ENCODE measurements at places on chromosomes 2 and 18.

- no peak for DNase-seq
Measured at GRCh38 chr2:218516614-218517013, 51.5 kb downstream of the USP37 start.

GRCh38 chr2:150138587-150138986 is 348.9 kb downstream of the RND3 start:
- DNase-seq = no peak

- no peak for DNase-seq
Measured at GRCh38 chr2:42877936-42878335, 85.6 kb upstream of the HAAO start.

DNA sequence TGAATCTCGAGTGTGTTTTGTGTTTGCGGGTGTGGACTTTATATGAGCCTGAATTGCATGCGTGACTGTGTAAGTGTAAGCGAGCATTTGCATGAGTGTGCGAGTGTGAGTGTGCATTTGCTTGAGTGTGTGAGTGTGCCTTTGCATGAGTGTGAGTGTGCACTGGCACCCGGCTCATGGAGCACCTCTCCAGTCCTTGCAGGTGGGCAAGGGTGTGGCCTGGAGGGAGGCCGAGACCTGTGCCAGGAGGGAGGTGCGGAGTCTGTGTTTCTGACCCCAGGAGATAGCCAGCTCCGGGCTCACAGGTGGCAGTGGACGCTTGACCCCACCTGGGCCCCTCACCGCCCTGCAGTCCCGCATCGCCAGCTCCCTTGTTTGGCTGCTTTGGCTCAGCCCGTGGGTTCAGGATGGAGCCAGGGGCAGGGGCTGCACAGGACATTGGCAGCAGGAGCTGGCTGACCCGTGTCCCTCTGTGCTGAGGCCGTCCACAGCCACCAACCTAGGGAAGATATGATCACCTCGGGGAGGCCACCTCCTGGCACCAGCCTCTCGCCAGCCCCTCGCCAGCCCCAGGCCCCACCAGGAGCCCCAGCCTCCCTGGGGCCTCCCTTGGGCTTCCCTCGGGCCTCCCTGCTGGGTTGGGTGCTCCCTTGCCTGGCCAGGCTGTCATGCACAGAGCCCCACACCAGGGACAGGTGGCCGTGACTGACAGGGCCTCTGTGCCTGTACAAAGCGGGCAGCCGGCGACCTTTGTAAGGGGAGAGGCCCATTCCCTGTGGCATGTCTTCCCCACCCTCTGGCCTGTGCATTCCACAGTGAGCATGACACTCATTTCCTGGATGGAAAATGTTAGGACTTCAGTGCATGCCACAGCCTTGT is 81.6 kb downstream of the PTGR3 start:
- no peak for DNase-seq

DNA sequence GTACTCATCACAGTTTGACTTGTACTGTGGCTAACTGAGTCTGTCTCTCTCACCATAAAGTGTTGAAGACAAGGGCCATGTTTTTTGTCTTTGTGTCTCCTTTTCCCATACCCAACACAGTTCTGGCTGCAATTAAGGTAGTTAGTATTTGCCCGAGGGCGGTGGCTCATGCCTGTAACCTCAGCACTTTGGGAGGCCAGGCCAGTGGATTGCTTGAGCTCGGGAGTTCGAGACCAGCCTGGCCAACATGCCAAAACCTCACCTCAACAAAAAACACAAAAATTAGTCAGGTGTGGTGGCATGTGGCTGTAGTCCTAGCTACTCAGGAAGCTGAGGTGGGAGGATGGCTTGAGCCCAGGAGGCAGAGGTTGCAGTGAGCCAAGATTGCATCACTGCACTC is 6.9 kb upstream of the KIF3C start:
- DNase-seq = no peak

DNA sequence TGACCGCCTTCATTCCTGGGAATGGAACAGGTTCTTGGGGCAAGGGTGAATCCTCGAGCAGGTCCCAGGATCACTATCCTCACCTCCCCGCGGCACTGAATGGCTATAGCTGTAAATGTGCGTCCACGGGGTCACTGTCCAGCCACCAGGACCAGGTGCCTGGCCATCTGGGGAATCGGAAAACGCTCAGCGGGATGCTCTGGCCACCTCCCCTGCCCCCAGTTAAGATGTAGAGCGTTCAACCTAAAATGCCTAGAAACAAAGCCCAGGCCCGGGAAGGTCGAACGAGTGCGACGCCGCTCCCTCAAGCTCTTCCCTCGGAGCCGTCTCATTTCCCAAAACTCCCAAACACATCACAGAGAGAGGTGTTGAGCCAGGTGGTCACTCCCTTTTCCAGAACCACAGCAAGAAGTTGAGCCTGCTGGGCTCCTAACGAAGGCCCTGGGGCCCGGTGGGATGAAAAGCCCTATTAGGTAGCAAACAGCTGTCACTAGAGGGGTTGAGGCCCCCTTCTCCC is 795 bp upstream of the CAPN10 start:
- DNase-seq = no peak

DNA sequence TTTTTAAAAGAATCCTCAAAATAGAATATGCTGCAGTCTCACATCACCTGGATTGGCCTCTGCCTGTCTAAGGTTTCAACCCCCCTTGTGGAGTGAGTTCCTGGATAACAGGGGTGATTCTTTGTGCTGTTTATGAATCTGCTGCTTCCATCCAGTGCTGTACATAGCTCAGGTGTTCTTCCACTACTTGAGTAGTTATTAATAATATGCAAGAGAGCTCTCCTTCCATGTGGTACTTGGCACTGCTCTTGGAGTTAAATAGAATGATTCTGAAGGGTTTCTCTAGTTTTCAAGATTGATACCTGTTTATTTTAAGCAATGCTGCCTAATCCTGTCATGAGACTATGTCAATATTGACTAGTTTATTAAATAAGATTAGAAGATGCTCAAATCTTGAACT is 273.6 kb downstream of the RDH14 start:
- DNase-seq = no peak

DNA sequence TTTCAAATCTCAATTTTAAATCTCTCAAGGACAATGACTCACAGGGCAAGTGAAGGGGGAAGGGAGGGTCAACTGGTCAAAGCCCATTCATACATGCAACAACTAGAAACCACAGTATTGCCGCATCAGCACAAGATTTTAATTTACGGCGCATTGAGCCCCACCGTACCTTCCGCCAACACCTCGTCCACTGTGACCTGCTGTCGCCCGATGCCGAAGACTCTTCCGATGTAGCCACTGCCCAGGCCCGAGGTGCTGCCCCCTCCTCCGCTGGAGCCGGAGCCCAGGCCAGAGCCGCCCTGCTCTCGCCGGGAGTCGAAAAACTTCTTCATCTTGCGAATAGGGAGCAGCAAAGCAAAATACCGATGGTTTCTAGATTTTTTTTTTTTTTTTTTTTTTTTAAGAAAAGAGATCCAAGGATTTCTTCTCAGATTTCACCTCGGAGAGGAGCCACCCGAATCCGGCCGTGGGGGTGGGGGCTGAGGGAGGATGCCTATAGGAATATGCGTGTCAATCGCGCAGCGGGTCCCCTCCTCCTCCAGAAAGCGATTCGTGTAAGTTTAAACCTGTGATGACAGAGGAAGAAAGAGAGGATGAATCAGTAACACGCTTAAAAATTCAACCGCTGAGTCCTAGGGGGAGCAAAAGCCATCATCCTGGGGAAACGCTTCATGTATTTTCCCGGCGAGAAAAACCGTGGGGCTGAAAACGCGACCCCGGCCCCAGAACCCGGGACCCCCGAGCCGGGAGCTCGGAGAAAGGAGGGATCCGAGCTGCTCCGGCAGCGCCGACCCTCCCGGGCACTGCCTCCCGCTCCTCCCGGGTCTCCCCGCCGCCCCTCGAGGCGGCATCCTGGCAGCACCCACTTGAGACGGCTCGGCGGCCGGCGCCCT is 584 bp downstream of the AAK1 start:
- peak; percentile 7 for DNase-seq

- no peak for DNase-seq
Measured at GRCh38 chr18:45040879-45041278, 360.2 kb downstream of the SETBP1 start.

DNA sequence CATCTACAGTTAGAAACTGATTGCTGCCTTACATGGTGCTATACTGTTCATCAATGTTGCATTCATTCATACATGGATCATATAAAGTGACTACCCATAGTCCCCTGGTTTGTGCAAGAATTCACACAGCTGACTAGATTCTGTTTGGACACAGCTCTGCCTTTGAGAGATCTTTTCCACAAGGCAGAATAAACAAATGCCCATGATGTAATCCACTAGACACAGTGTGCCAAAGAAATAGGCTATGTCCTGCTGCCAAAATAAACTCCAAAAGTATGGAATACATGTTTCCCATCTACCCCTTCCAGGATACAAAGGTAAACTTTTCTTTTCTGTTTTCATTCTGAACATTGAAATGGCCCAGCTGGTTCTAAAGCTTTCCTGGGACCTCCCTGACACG is 269.4 kb upstream of the CHAC2 start:
- no peak for DNase-seq

DNA sequence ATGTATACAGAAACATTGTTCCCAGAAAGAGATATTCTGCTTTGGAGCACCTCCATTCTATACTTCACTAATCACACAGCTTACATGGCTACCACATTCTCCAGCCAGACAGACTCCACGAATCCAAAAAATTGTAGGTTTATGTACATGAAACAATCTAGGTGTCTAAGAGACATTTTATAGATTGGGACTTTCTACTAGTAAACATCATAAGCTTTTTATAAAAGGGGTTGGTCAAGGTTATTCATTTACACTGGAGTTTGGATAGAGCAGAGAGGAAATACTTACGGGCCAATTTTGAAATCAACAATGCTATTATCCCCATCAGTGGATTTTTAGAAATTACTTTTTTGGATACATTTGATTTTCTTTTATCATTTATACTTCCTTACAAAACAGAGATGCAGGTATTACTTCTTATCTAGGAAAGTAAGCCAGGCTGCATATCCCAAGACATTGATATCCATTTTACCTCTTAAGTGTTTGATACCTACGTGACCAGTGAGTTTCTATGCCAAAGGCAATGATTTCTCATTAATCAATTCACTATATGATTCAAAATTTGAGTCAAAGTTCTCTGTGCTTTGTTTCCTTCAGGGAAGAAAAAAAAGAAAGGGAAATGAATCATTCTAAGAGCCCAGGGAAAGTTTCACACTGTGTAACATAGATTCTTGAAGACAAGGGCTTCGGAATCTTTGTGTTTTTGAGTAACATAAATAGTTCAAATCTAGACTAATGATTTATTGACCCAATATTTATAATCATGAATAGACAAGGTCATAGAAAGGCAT is 140.5 kb downstream of the PTH2R start:
- no peak for DNase-seq

DNA sequence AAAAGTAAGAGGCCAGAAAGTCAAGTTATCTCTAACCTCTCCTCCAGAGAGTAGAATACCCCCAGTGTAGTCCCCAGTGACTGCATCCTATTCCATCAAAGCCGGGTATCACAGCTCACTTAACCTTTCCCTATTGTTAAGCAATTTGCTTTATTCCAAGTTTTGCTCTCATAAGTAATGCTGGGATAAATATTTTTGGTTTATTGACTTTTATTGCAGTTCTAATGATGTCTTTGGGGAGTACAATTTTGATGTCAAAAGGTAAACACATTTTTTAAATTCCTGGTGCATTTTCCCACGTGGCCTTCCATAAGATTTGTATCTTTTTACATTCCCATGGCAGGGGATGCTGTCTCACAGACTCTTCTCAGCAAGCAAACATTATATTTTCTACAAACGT is 43.3 kb downstream of the CMPK2 start:
- no peak for DNase-seq

DNA sequence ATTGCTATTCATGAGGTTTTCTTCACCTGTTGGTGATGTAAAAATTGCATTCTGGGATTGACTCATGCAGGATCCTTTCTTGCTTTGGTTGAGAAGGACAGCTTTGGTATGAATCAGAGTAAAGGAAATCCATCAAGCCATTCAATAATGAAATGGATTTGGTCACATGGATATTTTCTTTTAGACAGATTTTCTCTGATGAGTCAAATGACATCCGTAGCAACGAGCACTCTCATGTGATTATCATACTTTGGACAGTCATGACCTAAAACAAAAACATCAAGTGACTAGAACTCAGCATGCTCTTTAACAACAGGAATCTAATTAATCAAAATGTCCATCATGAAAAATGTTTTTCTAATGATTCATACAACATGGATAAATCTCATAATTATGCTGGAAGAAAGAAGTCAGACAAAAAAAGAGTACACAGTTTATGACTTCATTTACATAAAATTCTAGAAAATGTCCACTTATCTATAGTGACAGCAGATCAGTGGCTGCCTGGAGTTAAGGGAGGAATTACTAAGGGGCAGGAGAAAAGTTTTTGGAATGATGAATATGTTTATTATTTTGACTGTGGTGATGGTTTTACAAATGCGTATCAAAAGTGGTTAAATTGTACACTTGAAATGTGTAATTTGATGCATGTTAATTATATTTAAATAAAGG is 30.7 kb downstream of the TRAK2 start:
- DNase-seq = no peak

- peak; percentile 1 for DNase-seq
Measured at GRCh38 chr18:6885992-6886796, 156.7 kb downstream of the ARHGAP28 start.

DNA sequence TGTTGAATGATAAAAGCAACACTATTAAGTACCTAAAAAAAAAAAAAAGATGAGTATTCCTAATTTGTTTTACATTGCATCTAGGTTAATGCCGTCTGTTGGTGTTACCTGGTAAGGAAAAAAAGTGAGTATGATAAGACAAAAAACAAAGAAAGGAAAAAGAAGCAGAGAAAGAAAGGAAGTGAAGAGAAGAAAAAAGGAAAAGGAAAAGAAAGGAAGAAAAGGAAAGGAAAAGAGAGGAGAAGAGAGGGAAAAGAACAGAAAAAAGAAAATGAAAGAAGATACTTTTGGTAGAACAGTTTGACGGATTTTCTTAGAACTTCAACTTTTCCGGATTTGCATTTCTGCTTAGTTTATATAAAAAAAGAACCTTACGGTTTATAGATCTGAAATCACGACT is 387.9 kb downstream of the METTL4 start:
- no peak for DNase-seq

DNA sequence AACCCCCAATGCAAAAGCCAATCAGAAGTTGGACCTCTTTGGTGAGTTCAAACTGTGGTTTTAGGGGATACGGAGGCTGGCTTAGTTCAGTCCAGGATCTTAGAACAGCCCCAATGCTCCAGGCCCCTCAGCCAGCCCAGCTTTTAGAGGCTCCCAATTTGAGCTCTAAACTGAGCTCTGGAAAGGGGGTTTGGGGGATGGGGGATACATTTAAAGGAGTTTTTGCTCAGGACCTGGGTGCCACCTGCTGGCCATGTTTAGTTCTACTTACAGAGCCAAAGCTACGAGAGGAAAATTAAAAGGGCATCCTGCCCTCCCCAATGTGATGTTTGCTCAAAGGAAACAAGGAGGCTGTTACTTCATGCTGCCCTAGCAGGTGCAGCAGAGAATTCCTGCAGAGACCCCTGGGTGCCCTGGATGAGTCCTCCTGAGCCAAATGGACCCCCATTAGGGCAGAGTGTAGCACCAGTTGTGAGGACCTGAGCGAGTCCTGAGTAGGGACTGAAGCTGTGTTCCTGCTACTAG is 15.9 kb upstream of the TMEM214 start:
- DNase-seq = no peak

- no peak for DNase-seq
Measured at GRCh38 chr2:224085246-224085645, 46.2 kb upstream of the SERPINE2 start.

- no peak for DNase-seq
Measured at GRCh38 chr2:38549851-38550250, 52.9 kb downstream of the HNRNPLL start.
